ENCODE measurements at places on chromosomes 5 and 9. TPM values are rescaled to one million over a fixed set of nuclear protein-coding genes. Genes with fewer than 3 reads are reported as not detected.

The PCDHB1 gene
- not detected for total RNA-seq

The NNT gene
- total RNA-seq, result 42.8 TPM

The OCLN gene
- 6.5 TPM for total RNA-seq

The MZB1 gene
- not detected for total RNA-seq
